Stimulated activated CD4-positive, alpha-beta T cell treated with anti-CD3 and anti-CD28 coated beads, Interleukin-1b, Interleukin-23, amount 100 ng/mL, for 1 hour (primary cell): ENCODE measurements at places on chromosomes 11 and 22.

DNA sequence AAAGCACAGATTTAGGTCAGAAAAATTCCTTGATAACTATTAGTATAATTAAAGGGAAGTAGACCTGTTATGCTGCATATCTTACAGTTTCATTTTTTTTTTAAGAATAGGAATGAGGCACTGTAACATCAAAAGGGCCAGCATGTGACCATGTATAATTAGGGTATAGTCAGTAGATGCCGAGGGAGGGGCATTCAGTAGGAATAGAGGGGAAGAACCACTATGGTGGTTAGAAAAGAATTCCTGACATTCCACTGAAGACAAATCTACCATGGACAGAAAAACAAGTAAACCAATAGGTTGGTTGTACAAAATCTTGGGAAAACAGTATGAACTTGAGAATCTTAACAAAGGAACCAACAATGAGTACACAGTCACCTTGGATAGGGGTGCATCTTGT lies 78.4 kb upstream of the CCDC179 start:
- DNase-seq, result no peak

- no peak for DNase-seq
Observed at GRCh38 chr11:119342362-119343130, 1.9 kb upstream of the C1QTNF5 start.

DNA sequence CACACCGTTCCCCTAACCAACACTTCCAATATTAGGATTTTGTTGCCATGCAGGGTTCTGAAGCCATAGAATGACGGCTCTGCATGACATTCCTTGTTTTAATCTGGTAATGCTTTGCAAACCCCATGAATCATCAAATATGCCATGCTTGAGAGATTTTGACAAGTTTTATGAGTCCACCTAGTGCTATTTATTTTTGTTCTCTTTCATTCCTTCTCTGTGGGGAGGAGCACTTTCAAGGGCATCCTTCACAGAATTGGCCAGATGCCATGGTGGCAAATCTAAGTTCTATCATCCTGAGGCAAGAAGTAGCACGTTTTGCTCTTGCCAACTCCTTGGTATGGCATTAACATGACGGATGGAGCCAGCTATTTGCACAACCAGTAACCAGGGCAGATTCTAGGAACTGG lies 268.4 kb downstream of the FAM76B start:
- no peak for DNase-seq

DNA sequence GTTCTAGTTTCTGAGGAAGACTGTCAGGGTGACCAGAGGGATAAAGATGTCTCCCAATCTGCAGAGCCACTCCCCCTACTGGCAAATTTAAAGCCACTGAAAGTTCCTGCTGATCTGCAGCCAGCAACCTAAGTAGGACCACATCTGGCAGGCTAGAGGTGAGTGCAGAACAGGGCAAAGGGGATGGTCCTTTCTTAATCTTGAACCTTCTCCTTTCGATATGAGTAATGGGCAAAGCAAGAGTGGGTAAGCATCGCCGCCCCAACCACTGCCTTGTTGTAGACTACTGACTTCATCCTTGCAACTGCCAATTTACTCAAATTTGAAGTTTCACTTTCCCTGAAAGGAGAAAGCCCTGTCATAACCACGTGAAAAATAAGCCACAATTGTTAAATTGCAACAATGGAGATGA lies 30.7 kb downstream of the SCUBE2 start:
- DNase-seq, result no peak

DNA sequence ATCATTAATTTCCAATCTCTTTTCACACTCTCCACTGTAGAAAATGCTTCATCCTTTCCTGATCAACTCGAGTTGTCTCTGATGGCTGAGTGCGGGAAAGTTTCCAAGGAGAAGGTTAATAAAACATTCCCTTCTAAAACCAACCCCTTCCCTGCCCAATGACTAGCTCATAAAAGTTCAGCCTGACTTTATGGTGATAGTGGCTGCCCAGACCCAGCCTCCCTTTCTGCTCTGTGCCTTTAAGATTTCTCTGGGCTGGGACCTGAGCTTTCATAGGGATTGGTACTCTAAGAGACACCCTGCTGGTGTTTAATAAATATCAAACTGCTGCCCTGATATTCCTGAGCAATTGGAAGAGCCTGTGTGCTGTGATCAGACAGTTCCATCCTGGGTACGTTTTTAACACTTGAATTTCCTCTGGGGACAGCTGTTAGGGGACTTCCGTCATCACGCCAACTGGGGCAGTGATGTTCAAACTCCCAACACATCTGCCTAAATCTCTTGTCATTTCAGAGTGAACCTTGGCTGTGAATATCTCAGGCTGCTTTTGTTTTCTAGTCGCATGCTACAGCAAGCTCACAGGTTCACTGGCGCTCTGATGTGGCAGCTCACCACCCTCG lies 195.0 kb upstream of the KIRREL3 start:
- DNase-seq, result no peak

- no peak for DNase-seq
Observed at GRCh38 chr11:72684236-72684912, 10.2 kb upstream of the PDE2A start.

GRCh38 chr22:30649430-30650007 lies 13.9 kb downstream of the SLC35E4 start:
- DNase-seq, result peak; percentile 77

DNA sequence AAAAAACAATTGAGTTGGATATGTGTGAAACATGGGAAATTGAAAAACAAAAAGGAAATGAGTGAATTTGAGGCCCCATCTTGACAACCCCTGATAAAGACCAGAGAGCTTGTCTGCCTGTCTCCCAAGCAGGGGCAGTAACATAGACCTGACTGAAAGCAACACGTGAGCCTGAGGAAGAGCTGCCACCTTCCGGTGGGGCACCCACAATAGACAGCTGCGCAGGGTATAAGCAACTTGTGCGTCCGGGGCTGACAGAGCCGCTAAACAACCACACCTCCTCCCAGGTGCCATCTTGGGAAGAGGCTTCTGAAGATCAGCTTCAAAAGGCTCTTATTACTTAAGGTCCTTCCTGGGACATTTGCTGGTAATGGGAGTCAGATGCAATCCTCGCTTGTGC lies 166.8 kb downstream of the NTM start:
- no peak for DNase-seq

DNA sequence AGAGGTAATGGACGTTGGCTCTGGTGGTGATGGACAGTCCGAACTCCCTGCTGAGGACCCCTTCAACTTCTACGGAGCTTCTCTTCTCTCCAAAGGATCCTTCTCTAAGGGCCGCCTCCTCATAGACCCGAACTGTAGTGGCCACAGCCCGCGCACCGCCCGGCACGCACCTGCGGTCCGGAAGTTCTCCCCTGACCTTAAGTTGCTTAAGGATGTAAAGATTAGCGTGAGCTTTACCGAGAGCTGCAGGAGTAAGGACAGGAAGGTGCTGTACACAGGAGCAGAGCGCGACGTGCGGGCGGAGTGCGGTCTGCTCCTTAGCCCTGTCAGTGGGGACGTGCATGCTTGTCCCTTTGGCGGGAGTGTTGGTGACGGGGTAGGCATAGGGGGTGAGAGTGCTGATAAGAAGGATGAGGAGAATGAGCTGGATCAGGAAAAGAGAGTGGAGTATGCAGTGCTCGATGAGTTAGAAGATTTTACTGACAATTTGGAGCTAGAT lies 6.1 kb downstream of the DGCR8 start:
- no peak for DNase-seq

- no peak for DNase-seq
Observed at GRCh38 chr11:62575156-62575555, 1.5 kb upstream of the EEF1G start.
